ENCODE measurements at places on chromosomes 1 and 21. TPM values are rescaled to one million over a fixed set of nuclear protein-coding genes. Genes with fewer than 3 reads are reported as not detected.

GRCh38 chr1:41155105-41155504, 87.0 kb downstream of the SCMH1 start:
- no peak for DNase-seq

DNA sequence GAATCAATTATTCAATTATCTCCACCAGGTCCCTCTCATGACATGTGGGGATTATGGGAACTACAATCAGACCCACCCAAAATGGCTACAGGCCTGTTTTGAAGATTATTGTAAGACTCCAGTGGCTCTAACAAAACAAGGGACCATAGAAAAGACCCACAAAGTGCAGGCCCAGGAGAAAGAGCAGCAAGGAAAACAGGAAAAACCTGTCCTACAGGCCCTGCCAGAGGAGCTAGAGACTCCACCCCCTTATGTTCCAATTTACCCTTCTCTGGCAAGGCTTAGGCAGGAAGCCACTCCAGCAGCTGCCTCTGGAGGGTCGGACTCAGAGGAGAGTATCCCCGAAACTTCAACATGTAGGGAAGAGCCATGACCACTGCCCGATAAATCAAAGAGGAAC, 96.5 kb downstream of the LIPI start:
- no peak for DNase-seq

- DNase-seq = no peak
Measured at GRCh38 chr1:39409055-39409816, 82.2 kb upstream of the BMP8A start.

DNA sequence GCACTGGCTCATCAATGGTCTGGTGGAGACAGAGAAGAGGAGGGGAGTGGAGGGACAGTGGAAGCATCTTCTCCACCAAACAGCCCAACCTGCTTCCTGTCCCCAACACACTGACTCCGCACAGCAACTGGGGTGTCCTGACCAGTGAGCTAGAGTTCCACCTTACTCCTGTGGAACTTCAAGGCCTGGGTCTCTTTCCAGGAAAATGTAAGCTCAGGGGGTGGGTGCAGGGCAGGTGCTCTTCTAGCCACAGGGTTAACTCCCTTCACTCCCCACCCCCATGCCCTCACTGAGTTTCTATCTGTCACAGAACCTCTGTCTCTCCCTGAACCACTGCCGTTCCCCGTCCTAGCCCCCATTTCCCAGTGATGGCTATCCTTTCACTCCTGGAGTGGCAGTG, 876 bp downstream of the MOB3C start:
- no peak for DNase-seq

DNA sequence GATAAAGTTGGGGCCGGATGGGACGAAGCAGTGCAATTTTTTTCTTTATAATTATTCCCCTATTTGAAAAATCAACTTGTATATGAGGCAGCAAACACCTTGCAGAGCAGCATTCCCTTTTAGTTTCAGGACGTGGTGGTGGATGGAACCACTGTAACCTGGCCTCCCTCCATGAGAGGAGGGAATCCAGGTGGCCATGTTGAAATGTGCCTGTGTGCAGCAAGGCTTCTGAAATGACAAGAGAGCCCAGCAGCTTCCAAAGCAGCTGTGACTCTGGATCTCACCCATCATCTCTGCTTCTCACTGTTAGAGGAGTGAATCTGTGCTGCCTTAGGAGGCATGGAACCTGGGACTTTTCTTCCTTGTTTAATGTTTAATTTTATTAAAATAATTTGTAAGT, 42.3 kb downstream of the NFIA start:
- no peak for DNase-seq

DNA sequence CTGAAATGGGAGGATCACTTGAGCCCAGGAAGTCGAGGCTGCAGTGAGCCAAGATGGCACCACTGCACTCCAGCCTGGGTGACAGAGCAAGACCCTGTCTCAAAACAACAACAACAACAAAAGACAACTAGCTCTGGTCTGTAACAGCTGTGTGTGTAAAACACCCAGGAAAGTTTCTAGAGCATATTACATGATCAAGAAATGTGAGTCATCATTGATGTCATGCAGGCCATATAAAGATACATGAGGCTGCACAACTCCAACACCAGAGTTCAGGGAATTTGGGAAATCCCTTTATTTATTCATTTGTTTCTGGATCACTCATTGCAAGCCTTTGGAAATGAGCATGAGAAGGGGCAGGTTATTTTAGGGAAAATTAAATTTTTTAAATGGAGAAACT, 50.3 kb upstream of the CTPS1 start:
- DNase-seq = no peak

DNA sequence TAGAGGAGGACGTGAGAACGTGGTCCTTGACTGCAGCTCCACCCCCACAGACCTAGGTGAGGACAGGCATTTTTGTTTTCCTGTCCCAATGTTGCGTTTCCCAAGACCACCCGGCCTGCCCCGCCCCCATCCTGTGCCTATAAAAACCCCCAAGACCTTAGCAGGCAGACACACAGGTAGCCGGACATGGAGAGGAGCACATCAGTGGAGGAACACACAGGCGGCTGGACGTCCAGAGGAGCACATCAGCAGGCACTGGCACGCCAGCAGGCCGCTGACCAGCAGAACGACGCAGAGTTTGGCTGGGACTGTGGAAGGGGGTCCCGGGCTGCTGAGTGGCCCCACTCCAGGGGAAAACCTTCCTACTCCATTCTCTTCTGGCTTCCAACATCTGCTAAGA, 12.7 kb upstream of the HMGCL start:
- no peak for DNase-seq

- no peak for DNase-seq
Measured at GRCh38 chr1:60277269-60277668, 203.7 kb upstream of the C1orf87 start.

GRCh38 chr1:231882790-231883189, 256.2 kb downstream of the DISC1 start:
- DNase-seq = no peak

GRCh38 chr1:50667272-50667671, 244.0 kb upstream of the DMRTA2 start:
- no peak for DNase-seq

- no peak for DNase-seq
Measured at GRCh38 chr1:2520206-2520605, 6.2 kb downstream of the PANK4 start.

DNA sequence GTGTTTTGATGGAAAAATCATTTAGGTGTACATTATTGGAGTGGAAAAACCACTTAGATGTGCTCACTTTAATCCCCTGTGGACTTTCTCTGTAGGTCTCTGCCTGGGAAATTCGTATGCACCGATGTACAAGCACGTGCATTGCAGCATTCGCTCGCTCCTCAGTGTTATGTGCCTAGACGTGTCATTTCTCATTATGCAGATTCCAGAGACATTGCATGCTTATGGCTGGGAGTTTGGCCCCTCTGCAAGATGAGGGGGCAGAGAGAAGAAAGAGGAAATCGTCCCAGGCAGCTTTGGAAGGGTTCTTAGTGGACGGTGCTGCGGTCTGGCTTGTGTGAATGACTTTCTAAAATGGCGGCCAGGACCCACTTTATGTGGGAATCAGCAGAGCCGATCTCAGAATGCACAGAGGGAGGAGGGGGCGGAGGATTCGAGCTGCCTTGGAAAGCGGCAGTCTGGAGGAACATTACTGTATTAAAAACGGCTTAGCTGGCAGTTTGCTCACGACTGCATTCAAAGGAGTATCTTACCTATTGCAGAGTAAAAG, 2.3 kb downstream of the SPEN start:
- DNase-seq = peak; percentile 16

DNA sequence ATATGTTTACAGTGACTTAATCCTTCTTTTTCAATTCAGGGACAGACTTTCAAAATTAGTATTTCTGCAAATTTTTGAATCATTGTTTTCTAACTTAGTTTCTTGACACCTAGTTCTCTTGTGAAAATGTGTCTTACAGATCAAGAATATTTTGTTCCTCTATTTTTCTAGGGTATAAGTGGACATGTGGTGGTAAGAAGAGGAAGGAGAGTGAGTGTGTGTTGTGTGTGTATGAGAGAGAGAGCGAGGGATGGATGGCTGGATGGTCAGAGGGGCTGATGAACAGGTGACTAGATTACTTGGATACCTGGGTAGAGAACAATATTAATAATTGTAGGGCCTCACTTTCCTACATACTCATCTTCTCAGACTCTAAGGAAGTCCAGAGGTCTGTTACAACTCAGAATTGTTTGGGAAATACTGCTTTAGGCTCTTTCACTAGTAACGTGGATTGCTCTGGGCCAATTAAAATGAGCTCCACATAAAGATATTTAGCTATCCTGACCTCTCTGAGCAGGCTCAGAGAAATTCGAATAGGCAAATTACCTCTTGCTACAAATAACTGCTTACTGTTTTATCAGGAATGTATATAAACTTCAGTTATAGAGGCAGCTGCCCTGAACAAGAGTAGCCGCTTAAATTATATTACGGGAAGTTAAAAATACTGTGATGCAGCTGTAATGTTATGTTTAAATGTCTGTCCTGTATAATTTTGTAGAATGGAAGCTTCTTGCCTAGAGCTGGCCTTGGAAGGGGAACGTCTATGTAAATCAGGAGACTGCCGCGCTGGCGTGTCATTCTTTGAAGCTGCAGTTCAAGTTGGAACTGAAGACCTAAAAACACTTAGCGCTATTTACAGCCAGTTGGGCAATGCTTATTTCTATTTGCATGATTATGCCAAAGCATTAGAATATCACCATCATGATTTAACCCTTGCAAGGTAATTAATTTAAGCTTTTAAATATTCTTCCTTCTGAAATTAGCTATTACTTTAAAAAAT, 19.7 kb downstream of the GPSM2 start:
- no peak for DNase-seq

- no peak for DNase-seq
Measured at GRCh38 chr1:204294357-204294756, 65.4 kb downstream of the PLEKHA6 start.

DNA sequence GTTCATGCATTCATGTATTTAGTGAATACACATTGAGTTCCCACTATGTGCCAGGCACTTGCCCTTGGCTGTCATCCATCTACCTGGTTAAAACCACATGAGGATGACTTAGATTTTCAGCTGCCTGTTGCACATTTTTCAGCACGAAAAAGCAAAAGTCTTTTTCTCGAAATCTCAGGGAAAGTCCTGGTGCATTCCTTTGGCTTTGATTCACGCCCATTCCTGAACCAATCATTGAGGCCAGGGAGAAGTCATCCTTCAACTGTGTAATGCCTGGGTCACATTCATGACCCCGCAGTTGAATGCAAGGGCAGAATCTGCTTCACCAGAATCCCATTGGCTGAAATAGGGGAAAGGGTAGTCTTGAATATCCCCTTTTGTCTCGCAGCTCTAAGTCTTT, 84.4 kb downstream of the RNF220 start:
- no peak for DNase-seq

DNA sequence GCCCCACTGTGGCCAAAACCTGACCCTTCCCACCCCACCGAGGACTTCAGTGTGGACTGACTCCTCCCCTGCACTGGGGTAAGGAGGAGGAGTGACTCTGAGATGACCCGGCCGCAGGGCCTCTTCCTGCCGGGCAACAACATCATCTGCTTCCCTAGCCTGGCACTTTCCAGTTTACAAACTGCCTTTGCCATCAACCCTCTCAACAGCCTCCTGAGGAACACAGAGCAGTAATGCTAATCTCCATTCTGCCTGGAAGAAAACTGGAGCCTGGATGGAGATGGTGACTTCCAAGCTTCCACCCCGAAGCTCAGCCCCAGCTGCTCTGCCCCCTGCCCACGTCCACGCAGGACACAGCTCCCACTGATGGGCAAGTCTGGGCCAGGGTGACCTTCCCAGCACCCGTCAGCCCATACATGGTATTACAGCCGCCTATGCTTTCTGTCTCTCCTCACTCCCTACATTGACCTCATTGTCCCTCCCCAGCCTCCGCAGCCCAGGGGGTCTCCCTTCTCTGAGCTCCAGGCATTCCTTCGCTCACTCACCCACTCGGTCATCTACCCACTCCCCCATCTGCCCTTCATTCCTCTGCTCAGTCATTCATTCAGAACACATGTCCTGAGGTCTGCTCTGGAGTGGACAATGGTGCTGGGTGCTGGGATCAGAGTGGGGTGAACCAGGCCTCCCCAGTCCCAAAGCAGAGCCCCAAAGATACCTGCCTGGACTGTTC, 34.2 kb downstream of the RAP1GAP start:
- no peak for DNase-seq

Gene SAMSN1
- 119 TPM for total RNA-seq

Gene MYOC
- total RNA-seq = not detected

Gene TMEM50A
- total RNA-seq = 102 TPM

Gene ADGRL2
- not detected for total RNA-seq

Gene TRIM63
- total RNA-seq = not detected

Gene RSPH1
- total RNA-seq = not detected

Measured in activated T-helper 1 cell treated with anti-CD3 and anti-CD28 coated beads, Interleukin-12 subunit alpha, Interleukin-12 subunit beta, Interleukin-2, Interleukin-4 antibody, amounts not matched to agents 30 ng/mL and 10 ng/mL and 1 ng/mL, durations not matched to agents 14 hours and 24 hours and 36 hours (primary cell).